MG63 (cell line): ENCODE measurements at places on chromosomes 12 and 14. TPM values are rescaled to one million over a fixed set of nuclear protein-coding genes. Genes with fewer than 3 reads are reported as not detected.

- DNase-seq, result no peak
These were observed 9.9 kb upstream of the LYZ start for GRCh38 chr12:69338120-69338859.

The PPP1R1A gene
- not detected in 2 replicates for total RNA-seq

- DNase-seq, result no peak
These were observed 12.4 kb downstream of the MTERF2 start for GRCh38 chr12:106974511-106974910.

GRCh38 chr14:34911209-34912150 is 36.3 kb upstream of the BAZ1A start:
- DNase-seq, result no peak

- peak; percentile 87 for DNase-seq
These were observed 65.9 kb downstream of the DDX51 start for GRCh38 chr12:132078190-132078589.

The NINJ2 gene
- 3.1 TPM in 1 of 2 replicates, not detected in the other for total RNA-seq

The A2ML1 gene
- total RNA-seq, result not detected in 2 replicates

The IL31 gene
- total RNA-seq, result not detected in 2 replicates

The OVCH1 gene
- total RNA-seq, result not detected in 2 replicates
